Endodermal cell (in vitro differentiated cells): ENCODE measurements at places on chromosomes 6 and 20. TPM values are rescaled to one million over a fixed set of nuclear protein-coding genes. Genes with fewer than 3 reads are reported as not detected.
A peak's percentile ranks its signal among the peaks of the same experiment; 100 is the strongest.

The PLCB4 gene
- 10.4 and 14.4 TPM in 2 replicates for total RNA-seq

The MTFR2 gene
- total RNA-seq, result 2.2 to 6.8 TPM (median 6.3 TPM) in 3 replicates

The OR2J3 gene
- not detected in 3 replicates for total RNA-seq

The UNC93A gene
- total RNA-seq, result 0.59 to 3.1 TPM (median 2.0 TPM) in 3 replicates

The RAET1G gene
- not detected in 3 replicates for total RNA-seq

The CTCFL gene
- 1.4 to 1.8 TPM (median 1.5 TPM) in 3 replicates for total RNA-seq

The USP49 gene
- 11.8 and 14.0 TPM in 2 replicates for total RNA-seq

The TNFRSF21 gene
- total RNA-seq, result 61.0 and 63.3 TPM in 2 replicates

The CDH26 gene
- 0.61 to 1.1 TPM (median 0.97 TPM) in 3 replicates for total RNA-seq

The REPS1 gene
- total RNA-seq, result 34.1 and 41.7 TPM in 2 replicates

The CLPSL2 gene
- total RNA-seq, result 1.0 and 1.1 TPM in 2 replicates

The SIRPB1 gene
- total RNA-seq, result 0.42 to 1.1 TPM (median 0.47 TPM) in 3 replicates

The BNIP5 gene
- total RNA-seq, result not detected in 2 replicates

DNA sequence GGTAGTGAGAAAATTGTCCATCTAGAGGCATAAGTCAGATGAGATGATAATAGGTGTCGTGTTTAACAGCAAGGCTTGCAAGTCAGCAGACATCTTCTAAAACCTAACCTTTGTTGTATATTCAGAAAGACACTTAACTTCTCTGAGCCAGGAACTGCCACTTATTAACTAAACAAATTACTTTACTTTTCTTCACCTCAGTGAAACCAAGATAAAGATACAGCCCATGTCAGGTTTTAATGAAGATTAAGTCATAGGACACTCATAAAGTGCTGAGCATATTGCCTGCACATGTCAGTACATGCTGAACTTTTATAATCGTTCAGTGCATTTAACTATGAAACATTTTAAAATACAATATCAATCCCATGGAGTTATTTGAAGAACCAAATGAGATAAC lies 286.8 kb downstream of the NKAIN2 start:
- no peak for DNase-seq

DNA sequence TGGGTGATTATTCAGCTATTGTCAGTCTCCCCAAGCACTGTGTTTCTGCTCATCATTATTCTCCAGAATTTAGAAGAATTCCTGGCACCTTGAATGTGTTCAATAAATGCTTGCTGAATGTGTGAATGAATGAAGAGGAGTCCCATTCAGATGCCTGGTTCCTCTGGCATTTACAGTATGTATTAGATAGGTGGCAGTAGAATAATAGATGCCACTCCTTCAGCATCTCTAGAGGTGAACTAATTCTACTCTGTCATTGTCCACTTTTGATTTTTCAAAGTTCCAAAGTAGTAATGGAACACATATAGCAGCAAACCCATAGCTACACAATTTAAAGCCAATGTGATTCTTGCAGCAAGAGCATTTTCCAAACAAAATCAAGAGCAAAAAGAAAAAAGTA lies 118.9 kb upstream of the CEP162 start:
- no peak for DNase-seq

DNA sequence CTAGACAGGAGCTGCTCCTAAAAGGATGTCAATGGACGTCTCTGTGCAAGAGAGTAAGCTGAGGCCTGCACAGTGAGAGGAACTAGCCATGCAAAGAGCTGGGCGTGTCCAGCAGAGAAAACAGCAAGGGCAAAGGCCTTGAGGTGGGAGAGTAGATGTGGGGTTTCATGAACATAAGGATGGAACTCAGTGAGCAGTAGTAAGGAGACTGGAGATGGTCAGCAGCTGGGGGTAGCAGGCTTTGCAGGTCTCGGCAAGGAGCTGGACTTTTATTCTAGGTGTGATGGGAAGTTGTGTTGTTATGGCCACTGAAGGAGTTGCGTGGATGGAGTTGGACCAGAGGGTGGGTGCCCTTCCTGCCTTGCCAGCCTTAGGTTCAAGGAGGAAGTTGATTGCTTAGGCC lies 90.7 kb upstream of the SIRPA start:
- peak; percentile 44 for DNase-seq

GRCh38 chr6:148195511-148195910 lies 147.1 kb upstream of the SASH1 start:
- no peak for DNase-seq

- no peak for DNase-seq
These were observed 209.0 kb downstream of the TTLL2 start for GRCh38 chr6:167533851-167534250.

- DNase-seq, result no peak
These were observed 23.8 kb downstream of the GABRR2 start for GRCh38 chr6:89291256-89291819.

- DNase-seq, result no peak
These were observed 10.7 kb downstream of the TMEM181 start for GRCh38 chr6:158570681-158570962.

GRCh38 chr20:37567671-37568588 lies 40.3 kb upstream of the BLCAP start:
- DNase-seq, result peak; percentile 73

DNA sequence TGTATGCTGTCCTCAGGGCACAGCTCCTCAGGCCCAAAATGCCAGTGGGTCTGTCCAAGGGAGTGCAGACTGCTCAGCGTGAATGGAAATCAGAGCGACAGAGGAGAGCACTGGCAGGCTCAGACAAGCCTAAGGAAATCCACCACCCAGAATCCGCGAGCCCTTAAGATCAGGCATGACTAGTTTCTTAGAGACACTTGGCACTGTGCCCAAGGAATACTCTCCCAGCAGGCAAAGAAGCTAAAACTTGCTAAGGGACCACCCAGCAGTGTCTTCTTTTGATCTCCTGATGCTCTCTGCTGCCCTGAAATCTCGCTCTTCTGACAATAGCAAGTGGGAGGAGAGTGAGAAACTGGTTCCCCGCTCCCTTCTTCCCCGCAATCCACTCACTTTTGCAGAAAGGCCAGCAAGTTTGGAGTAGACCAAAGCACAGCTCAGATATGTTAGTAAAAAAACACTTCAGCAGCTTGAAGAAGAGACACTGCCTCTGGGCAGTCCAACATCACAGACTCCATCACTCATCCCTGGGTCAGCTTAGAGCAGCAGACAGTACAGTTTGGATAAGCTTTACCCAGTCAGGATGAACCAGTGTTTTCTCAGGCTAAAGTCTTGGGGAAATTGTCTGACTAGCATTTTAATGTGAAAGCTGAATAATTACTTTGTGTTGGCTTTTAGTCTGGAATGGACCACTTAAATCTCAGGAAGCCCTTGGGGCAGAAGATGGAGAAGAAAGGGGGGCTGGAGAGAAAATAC lies 32.4 kb downstream of the TRAF3IP2 start:
- no peak for DNase-seq

GRCh38 chr6:41732591-41733359 lies 2.6 kb downstream of the TFEB start:
- peak; percentile 65 for DNase-seq

GRCh38 chr20:62980380-62980960 lies 26.3 kb downstream of the BHLHE23 start:
- DNase-seq, result no peak

DNA sequence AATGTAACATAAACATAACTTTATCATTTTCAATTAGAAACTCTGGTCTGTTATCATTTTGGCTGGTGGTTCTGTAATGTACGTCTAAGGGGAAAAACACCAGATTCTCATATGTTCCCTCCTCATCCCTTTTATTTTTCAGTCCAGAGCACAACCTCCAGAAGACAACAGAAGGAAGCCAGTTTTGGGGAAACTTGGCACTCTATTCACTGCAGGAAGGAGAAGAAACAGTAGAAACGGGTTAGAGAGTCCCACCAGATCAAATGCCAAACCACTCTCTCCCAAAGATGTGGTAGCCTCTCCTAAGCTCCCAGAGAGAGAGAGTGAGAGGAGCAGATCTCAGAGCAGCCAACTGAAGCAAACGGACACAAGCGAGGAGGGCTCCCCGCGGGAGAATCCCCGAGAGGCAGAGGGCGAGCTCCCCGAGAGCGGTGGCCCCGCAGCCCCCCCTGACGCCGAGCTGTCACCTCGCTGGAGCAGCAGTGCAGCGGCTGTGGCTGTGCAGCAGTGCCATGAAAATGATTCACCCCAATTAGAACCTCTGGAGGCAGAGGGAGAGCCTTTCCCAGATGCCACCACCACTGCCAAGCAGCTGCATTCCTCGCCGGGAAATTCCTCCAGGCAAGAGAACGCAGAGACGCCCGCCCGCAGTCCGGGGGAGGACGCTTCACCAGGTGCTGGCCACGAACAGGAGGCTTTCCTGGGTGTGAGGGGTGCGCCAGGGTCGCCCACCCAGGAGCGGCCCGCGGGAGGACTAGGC lies 117.8 kb downstream of the RTN4IP1 start:
- peak; percentile 81 for DNase-seq

DNA sequence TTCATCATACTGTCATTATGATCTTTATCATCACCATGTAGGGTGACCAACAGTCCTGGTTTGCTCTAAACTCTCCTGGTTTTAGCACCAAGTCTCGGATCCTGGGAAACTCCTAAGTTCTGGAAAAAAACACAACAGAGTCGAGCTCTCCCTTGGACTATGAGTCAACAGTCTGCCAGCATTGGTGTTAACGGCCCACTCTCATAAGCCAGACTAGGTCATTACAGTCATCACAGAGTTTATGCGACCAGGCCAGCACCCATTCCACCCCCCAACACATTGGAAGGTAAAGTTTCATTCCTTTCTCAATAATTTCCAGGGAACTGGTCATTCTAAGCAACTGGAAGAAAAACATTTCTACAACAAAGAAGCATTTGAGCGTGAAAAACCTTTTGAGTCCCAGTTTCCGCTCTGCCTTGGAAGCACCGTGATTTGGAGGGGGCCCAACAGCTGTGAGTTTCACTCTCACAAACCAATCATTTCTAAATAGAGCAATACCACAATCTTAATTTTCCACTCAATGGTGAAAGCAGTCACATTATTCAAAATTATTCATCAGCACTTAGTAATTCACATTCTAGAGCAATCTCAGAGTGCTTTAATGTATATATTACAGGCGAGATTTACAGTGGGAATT lies 445.0 kb downstream of the CDH26 start:
- DNase-seq, result no peak

- no peak for DNase-seq
These were observed 85.1 kb upstream of the JARID2 start for GRCh38 chr6:15160812-15161211.

DNA sequence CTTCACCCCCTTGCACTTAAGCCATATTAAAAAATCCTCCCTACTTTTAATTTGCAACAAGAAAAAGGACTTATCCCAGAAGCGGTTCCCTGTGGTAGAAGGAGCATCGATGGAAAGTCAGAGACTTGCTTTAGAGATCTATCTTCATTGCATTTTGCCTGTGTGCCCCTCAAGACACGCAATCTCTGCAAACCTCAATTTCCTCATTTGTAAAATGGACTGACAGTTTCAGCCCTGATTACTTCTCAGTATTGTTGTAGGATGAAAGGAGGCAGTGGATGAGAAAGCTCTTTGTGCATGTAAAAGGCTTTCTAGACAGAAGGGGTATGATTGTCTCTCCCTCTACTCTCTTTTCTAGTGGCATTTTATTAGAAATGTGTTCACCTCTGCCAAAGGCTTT lies 410.2 kb downstream of the CDC5L start:
- DNase-seq, result no peak

GRCh38 chr6:41226752-41227151 lies 1.4 kb upstream of the TREML4 start:
- DNase-seq, result no peak

DNA sequence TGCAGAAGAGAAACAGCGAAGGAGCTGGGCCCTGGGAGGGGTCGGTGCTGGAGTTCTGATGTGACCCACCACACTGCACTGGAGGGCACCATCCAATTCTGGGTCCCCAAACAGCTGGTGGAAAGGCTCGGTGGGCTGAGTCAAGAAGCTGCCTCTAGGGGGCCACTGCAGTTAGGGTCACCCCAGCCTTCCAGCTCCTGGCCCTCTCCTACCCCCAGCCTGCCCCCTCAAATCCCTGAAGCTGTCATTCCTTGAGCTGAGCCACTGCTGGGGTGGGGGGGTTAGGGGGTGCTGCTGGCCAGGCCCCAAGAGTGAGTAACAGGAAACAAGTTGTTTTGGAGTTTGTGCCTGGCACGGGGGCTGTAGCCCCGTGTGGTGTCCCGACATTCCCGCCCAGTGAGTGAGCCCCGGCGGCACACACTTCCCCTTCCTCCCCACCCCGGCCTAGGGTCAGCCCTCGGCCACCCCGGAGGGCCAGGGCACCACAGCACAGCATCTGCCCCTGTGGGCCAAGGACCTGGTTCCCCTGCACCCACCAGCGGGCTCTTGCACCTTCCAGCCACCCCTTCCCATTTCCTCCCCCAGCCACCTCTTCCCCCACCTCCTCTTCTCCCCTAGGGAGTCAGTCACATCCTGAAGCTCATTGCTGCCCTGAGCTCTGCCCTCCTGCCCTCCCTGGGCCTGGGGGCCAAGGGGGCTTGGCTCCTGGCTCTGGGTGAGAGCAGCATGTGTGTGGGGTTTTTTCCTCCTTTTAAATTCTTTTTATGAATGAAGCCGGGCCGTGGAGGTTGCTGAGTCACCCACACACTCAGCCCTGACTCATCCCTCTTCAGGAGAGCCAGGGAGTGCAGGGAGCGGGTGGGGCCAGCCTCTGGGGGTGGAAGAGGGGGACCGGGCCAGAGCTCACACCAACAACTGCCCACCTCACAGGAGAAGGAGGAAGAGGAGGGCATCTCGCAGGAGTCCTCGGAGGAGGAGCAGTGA lies 4.6 kb downstream of the SMIM29 start:
- DNase-seq, result peak; percentile 74

DNA sequence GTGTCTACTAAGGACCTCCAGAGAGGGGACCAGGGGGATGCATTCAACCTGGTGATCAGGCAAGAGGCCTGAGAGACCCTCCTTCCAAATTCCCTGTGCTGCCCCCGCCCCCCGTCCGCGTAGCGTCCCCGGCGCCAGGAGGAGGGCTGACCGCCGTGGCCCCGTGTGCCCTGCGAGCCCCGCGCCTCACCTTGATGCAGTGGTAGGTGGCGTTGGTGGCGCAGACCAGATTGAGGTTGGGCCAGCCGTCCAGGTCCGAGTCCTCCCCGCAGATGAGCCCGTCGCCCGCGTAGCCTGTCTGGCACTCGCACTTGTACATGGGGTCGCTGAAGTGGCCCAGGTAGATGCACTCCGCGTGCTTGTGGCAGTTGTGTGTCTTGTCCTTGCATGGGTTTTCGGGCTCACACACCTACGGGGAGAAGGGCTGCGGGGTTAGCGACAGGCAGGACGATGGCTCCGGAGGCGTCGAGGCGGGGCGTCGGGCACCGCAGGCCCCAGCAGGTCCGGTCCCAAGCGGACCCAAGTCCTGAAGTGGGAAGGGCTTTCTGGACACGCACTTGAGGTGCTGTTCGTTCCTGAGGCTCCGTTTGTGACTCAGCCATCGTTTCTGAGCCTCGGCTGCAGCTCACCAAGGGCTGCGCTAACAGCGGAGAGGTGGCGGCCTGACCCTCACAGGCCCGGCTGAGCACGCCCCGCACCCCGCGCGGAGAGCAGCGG lies 21.7 kb downstream of the THBS2 start:
- no peak for DNase-seq

- DNase-seq, result no peak
These were observed 6.6 kb downstream of the TRIM15 start for GRCh38 chr6:30169658-30170614.
